NCI-H510A (cell line): ENCODE measurements at places on chromosomes 2 and 18.
A peak's percentile ranks its signal among the peaks of the same experiment; 100 is the strongest.

- DNase-seq = no peak
These were observed 20.6 kb upstream of the ZNF804A start for GRCh38 chr2:184577743-184578142.

GRCh38 chr2:39990335-39990900, 211.4 kb upstream of the THUMPD2 start:
- DNase-seq = no peak

DNA sequence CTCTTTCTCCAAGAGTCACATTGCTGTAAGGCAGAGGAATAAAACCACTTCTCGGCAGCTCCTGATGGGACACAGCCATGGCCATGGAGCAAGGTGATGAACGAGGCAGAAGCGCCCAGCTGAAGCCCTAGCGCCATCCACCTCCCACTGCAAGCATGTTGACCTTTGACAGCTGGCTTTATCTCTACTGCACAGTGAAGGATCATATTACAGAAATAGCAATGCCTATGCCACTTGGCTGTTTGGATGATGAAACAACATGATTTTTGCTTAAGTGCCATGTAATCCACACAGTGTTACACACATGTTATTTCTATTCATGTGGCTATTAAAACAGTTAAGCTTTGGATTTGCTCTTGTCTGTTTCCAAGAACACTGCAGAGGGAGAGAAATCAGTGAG, 167.7 kb downstream of the VAPA start:
- peak; percentile 23 for DNase-seq

DNA sequence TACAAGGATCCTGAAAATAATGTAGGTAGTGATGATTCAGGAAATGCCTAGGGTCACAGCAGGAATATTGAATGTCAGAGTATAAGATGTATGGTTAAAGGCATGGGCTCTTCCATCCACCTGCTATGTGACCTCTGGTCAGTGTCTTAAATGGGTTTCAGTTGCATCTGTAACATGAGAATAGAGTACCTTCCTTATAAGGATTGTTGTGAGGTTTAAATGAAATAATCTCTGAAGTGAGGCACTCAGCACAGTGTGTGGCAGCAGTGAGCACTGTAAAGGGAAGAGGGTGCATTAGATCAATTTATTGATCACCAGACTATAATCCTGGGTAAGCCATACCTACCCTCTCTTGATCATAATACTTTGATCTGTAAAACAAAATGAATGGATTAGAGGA, 319.1 kb downstream of the SLC4A3 start:
- no peak for DNase-seq

DNA sequence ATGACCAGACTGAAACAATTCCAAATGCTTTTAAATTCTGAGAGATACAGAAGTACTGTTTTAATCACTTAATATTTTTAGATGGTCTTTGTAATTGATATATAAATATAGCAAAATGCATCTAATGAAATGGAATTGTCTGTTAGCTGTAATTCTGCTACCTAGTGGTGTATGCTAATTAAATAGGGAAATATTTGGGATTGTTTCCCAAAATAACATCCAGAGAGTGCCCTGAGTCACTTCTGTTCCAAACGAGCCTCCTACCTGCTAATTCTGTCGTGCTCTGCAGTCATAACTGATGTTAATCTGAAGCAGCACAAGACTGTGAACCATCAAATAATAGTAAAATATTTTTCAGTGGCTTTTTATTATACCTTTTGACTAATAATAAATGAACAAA, 71.4 kb upstream of the NOSTRIN start:
- DNase-seq = no peak

DNA sequence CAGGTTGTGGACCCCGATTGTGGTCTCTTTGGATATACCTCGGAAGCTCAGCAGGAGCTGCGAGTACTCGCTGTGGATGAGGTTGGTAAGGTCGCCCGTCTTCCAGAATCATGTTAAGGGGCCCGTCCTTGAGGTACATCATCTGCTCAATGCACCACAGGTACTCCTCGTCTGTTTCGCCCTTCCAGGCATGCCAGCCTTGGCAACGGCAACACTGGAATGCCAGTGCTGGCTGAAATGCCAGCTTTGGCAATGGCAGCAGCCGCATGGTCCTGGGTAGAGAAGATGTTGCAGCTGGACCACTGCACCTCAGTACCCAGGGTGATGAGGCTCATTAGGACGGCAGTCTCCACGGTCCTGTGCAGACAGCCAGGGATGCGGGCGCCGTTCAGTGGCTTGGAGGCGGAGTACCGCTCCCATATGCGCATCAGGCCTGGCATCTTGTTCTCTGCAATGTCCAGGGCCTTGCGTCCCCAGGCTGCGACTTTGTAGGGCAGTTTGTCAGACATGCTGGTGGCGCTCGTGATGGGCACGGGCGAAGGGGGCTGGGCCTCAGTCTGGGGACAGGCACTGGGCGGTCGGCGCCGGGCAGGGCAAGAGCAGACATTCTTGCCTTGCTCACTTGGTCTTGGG, 122.2 kb upstream of the NXPH2 start:
- no peak for DNase-seq

DNA sequence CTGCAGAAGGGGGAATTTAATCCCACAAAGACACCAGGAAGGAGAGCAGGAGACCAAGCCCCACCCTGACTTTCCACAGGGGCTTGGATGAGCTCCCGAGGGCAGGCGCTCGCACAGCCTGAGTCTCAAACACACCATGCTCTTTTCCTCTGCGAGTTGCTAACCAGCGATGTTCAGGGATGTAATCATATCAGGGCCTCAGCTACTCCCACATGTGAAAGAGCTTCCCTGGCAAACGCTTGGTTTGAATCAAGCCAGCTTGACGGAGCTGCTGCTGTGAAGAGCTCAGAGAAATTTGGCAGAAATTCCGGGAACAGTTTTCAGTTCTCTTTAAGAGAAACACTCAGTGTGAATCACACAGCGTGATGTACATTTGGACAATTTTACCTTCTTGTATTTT, 385.8 kb downstream of the GALR1 start:
- DNase-seq = no peak

- no peak for DNase-seq
These were observed 217.7 kb upstream of the SLC35G4 start for GRCh38 chr18:11391661-11392060.

DNA sequence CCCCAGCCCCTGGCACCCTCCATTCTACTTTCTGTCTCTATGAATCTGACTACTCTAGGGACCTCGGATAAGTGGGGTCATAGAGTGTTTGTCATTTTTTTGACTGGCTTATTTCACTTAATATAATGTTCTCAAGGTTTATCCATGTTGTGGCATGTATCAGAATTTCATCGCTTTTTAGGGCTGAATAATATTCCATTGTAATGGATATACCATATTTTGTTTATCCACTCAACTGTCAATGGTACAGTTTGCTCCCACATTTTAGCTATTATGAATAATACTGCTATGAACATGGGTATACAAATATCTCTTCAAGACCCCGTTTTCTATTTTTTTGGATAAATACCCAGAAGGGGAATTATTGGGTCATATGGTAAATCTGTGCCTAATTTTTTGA, 7.4 kb downstream of the TRAF3IP1 start:
- DNase-seq = no peak

GRCh38 chr2:158228943-158229508, 127.3 kb downstream of the UPP2 start:
- no peak for DNase-seq

DNA sequence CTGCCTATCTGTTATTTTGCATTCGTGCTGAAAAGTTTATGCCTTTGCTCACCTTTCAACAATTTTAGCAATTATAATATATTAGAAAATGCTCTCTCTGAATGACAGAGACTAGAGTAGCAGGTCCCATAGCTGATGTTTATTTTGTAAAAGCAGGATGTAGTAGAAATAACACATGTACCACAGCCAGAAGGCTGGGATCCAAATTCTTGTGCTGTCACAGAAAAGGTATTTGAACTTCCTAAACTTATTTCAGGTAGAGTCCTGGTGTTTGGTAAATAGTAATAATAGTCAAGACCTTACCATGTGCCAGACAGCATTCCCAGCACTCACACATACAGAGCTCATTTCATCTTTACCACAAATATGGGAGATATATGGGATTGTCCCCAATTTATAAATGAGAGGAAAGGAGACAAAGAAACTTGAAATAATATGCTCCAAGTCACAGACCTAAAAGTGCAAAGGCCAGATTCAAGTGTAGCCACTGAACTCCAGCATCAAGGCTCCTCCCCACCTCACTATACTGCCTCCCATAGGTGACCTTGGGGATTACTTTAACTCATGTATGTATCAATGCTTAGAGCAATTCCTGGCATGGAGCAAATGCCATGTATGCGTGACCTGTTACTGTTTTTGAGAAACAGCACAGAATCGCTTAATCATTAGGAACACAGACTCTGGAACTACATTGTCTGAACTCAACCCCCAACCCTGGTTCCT, 284.7 kb upstream of the RAB12 start:
- no peak for DNase-seq

DNA sequence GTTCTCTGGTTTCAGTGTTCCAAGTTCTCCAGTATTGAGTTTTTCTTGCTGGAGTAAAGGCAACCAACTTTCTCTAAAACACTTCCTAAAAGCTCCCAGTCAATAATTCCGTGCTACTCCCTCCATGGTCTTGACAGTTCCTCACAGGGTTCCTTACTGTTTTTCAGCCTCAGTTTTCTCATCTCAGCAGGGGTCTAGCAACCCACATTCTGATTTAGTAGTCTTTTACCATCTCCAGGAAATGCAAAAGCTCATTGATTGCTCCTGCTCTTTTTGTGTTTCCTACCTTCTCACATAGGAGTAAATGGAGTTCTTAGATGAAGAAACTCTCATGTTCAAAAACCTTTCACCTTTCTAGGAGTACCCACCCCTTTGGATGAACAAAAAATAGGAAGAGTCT, 978.8 kb upstream of the POU3F3 start:
- DNase-seq = no peak

GRCh38 chr2:23523373-23524260, 138.6 kb downstream of the KLHL29 start:
- DNase-seq = no peak

DNA sequence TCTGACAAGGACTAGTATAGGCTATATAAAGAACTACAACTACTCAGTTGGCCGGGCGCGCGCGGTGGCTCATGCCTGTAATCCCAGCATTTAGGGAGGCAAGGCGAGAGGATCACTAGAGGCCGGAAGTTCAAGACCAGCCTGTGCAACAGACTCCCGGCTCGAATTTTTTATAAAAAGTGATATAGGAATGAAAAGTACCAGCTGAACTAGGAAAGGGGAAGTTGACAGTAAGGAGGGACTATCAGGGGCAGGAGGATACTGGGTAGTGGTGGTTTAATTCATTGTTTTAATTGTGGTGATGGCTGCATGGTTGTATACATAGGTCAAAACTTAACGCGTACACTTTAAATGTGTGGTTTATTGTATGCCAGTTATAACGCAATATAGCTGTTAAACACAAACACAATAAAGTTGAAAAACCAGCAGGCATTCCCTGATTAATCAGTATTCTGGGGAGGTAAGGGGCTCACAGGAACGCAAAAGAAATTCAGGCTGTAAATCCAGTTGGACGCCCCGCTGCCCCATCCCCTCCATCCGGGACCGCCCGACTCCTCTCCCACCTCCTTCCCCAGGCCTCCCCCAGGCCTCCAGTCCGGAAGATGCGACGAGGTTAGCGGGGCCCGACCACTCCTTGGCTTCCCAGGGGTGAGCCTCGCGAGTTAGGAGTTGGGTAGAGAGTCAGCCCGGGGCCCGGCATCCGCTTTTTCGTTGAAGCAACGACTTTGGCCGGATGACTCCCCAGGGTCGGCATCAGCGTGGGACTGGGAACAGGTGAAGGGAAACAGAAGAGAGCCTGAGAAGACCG, 746 bp upstream of the POLR1B start:
- DNase-seq = peak; percentile 78

DNA sequence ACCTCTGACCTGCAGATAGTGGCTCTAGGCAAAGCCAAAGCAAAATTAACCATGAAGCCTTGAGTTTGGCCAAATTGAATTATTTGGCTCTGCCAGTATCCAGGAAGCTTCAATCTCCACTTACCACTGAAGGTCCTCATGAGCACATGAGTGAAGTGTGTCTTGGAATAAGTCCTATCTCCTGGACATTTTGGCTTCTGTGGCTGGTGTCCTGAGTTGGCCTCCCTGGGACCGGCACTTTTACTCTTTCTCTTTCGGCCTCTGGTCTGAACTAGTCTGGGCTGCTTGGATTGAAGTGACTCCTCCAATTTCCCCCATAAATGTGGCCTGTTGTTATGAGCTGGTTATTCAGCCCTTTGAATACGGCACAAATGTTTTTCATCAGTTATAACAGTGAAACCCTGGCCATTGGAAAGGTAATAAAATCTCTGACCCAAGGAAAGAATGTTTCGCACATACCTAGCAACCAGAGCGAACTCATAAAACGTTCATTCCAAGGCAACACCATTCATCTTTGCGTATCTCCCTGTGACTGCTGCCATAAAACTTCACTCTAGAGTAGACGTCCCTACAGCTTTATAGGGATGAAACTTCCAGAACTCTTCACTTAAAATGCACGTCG, 216.4 kb downstream of the LPIN1 start:
- DNase-seq = no peak

DNA sequence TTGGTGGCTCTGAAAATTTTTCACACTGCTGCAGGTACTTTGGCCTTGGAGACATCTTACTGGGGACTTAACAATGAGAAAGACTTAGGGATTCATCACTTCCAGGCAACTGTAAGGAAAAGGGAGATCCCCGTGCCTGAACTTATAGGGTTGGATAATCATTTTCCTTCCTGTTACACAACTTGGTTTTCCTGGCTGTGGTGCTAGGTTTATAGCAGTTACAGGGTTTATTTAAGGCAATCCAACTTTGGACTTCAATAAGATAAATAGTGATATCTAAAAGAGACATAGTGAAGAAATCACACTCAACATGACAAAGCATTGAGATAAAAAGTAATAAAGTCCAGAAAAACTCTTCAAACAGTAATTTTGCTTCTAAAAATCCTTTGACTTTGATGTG, 70.2 kb upstream of the RAPH1 start:
- no peak for DNase-seq

- DNase-seq = no peak
These were observed 185.6 kb upstream of the COPS8 start for GRCh38 chr2:236899950-236900640.

DNA sequence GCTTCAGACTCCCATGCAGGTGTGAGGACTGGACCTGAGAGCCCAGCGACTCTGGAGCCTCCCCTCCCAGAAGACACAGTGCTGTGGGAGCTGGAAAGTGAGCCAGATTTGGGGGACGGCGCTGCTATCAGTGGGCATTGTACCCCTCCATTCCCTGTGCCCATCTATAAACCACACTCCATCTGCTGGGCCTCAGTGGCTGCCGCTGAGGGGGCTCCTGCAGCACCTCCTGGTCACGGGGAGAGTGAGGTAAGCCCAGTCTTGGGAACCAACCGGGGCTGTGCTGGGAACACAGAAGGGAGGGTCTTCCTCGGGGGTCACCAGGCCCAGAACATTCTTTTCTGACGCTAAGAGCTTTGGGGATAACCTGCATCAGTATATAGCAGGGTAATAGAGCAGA, 9.5 kb downstream of the PSD4 start:
- no peak for DNase-seq

DNA sequence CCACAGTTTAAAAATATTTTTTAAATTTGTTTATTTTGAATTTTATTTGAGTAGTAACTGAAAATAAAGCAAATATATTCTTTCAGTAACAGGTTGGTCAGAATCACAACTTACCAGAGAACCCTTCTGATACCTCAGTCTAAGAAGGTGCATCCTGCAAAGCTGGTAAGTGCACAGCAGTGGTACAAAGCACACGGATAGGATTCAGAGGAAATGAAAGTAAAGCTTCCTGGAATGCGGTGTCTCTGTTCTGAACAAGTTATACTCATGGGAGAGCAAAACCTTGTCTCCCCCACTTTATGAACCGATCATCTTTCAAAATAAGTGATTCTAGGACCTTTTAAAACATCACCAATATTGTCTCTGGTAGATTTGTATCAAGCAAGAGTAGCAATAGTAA, 398.3 kb downstream of the TMX3 start:
- peak; percentile 2 for DNase-seq
